ENCODE measurements at places on chromosomes 1 and 21. TPM values are rescaled to one million over a fixed set of nuclear protein-coding genes. Genes with fewer than 3 reads are reported as not detected.
A peak's percentile ranks its signal among the peaks of the same experiment; 100 is the strongest.

Gene S100A3
- 0.31 TPM for total RNA-seq

Gene ARHGEF16
- total RNA-seq, result 34.9 TPM

Gene FAM3B
- not detected for total RNA-seq

Gene STUM
- 0.03 TPM for total RNA-seq

Gene CELA2A
- total RNA-seq, result not detected

- DNase-seq, result peak; percentile 25
Measured at GRCh38 chr1:11787251-11787803, 18.4 kb downstream of the MTHFR start.

GRCh38 chr1:211535346-211535745, 43.4 kb upstream of the RD3 start:
- DNase-seq, result no peak

- DNase-seq, result no peak
Measured at GRCh38 chr1:40507973-40508372, 594 bp upstream of the EXO5 start.

DNA sequence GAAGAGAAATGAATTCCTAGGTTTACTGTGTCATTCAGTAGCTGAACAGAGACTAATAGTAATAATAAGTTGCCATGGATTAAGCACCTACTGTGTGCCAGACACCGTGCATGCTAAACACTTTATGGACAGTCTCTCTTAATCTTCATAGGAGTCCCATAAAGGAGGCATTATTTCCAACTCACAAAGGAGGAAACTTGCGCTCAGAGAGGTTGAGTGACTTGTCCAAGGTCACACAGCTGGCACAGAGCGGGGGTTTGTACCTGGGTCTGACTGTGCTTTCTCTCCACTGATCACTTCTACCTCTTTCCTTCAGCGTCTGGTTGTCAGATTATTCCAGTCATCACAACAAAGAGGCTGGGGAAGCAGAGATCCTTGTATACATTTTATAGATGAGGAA, 91.3 kb downstream of the KIRREL1 start:
- no peak for DNase-seq

- no peak for DNase-seq
Measured at GRCh38 chr1:147787765-147788164, 27.4 kb upstream of the GJA5 start.

- no peak for DNase-seq
Measured at GRCh38 chr21:23401278-23401677, 2206.0 kb downstream of the MRPL39 start.

DNA sequence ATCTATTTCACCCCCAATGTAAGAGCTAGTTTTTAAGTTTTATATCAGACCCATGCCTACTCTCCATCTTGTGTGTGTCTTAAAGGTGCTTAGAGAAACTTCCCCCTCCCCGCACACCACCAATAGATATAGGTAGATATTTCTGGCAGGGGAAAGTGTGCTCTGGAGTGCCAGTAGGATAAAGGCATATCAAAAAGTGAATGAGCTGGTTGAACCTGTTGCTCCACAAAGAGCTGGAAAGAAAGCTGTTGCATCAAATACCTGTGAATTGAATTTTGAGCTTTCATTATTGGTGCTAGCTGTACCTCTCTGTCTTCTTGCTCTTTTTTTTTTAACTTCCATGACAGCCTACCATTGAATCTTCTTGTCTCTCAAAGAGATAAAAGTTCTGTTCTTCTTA, 32.8 kb downstream of the ARID1A start:
- DNase-seq, result no peak

DNA sequence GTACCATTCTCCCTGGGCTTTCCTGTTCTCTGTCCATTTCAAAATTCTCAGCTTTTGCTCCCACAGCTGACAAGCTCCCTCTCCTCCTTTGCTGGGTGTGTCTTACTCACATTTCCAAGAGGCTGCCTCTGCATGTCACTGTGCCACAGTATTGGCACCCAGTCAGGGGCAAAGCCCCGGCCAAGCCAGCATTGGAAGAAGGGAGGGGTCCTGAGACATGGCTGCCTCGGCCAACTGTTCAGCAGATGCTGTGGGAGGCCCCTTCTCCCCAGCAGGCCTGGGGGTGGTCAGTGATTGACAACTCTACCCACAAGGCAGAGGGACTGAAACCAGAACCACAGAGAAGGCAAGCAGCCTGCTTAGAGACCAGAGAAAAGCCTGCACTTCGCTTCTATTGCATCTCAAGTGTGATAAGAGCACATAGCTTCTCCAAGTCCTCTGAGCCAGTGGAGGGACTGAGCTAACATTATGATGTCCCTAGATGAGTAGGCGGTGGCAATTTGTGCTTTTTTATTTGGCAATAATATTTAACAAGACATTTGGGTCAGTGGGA, 294.1 kb downstream of the SIPA1L2 start:
- DNase-seq, result no peak

- no peak for DNase-seq
Measured at GRCh38 chr21:19123525-19123924, 719.9 kb upstream of the TMPRSS15 start.

- DNase-seq, result peak; percentile 71
Measured at GRCh38 chr1:24111996-24112779, at the start of gene MYOM3. MYOM3 (minus strand) TSS chr1:24112135; CDS start chr1:24108636, 3,499 bp downstream.

- no peak for DNase-seq
Measured at GRCh38 chr1:112264553-112264952, 131.5 kb upstream of the CTTNBP2NL start.

All from SJSA1 (cell line).